ENCODE measurements at places on chromosomes 16 and 17.

DNA sequence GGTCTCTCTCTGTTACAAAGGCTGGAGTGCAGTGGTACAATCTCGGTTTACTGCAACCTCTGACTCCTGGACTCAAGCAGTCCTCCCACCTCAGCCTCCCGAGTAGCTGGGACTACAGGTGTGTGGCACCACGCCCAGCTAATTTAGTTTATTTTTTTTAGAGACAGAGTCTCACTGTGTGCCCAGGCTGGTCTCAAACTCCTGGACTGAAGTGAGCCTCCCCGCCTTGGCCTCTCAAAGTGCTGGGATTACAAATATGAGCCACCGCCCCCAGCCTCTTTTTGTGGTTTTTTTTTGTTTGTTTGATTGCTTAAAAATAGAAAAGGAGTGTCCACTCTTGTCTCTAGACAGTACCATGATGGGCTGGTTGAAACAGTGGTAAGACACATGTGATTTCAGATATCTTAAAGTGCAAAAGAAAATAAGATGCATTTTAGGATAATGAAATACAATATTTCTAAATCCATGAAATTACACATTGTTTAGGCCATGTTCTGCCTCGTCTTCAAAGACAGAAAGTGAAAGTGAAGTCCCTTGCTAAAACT, 27.4 kb downstream of the KIAA0513 start:
- no peak for DNase-seq

- DNase-seq = no peak
Observed at GRCh38 chr17:74043976-74044375, 159.5 kb upstream of the RPL38 start.

GRCh38 chr17:81455387-81455786, 57.2 kb downstream of the ACTG1 start:
- DNase-seq = no peak

GRCh38 chr16:86165479-86165878, 266.5 kb downstream of the IRF8 start:
- DNase-seq = no peak

DNA sequence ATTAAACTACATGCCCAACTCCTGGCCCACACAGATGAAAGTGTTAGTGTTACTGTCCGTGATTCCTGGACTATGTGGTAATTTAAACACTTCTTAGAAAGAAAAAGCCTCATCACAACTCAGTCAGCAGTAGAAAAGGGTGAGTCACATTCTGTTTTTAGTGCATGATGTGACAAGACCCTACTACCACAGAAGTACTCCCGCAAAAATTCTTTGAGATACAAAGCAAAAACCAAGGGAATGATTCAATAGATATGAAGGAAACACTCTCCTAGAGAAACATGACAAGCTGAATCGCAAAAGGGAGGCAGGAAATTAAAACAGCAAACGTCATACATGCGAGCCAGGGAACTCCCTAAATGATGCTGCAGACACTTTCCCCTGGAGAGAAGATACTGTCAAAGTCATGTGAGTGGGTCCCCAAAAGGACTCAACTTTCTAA, 14.4 kb downstream of the SNN start:
- no peak for DNase-seq

GRCh38 chr17:8935191-8935590, 30.3 kb downstream of the PIK3R5 start:
- no peak for DNase-seq

DNA sequence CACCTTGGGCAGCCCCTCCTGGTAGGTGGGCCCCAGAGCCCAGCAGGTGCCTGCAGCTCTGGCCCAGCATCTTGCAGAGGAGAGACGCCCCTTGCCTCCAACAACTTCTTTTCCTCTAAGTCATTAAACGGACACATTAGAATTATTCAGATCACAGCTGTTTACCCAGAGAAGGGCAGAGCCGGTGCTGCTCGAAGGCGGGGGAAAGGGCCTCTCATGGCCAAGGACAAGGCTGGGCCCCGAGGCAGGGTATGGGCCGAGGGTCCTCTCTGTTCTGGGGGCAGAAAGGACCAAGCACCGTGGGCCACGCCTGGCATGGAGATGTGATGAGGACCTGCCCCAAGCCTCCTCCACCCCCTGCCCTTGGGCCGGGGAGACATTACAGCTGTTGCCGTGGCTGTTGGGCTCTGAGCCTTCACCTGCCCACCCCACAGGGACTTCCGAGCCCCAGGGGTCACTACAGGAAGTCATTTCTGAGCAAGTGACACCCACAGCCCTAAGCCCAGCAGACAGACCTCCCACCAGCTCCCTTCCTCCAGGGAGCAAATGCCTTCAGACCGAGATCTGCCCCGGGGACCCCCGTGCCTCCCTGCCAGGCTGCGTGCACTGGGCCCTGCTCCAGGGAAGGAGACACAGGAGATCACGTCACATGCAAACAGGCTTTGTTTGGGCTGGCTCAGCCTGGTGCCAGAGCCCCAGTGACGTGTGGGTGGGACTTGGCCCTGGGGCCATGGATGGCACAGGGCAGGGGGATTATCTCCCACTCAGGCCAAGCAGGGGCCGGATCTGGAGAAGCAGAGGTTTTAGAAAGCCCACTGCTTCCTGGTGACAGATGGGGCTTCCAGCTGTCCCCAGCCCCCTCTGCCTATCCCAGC, 699 bp upstream of the PVALEF start:
- no peak for DNase-seq

GRCh38 chr16:67517661-67518423, 10.8 kb upstream of the RIPOR1 start:
- DNase-seq = no peak

- no peak for DNase-seq
Observed at GRCh38 chr17:14306596-14306995, 5.7 kb downstream of the HS3ST3B1 start.

DNA sequence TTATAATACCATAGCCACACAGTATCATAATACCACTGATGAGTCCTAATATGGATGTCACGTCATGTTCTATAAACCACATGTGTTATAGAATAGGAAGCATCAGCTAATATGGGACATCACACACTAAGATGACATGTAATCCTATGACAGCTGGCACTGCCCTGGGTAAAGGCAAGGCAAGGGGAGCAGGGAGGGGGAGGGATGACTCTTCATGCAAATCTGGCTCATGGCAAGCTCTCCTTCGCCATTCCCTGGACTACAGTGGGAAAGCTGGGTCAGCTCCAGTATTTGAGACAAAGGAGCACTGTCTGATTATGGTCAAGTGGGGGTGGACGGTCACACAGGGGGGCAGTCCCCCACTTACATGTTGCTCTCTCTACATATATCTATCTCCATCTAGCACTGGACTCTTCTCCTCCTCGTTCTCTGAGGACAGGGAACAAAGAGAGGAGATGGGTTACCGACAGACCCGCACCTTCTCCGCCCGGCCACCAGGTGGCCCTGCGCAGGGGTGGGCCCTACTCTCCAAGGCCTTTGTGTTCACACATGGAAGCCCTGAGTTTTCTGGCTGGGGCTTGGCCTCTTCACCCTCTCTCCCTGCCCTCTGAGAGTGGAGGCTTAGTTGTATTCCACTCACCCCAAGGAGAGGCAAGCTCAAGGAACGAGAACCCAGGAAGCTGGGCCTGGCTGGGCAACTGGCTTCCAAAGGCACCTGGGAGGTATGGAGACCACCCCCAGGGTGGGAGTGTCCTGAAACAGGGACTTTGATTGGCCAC, 23.4 kb upstream of the MPO start:
- DNase-seq = peak; percentile 47

GRCh38 chr16:23527961-23528643, 17.8 kb upstream of the GGA2 start:
- DNase-seq = no peak

DNA sequence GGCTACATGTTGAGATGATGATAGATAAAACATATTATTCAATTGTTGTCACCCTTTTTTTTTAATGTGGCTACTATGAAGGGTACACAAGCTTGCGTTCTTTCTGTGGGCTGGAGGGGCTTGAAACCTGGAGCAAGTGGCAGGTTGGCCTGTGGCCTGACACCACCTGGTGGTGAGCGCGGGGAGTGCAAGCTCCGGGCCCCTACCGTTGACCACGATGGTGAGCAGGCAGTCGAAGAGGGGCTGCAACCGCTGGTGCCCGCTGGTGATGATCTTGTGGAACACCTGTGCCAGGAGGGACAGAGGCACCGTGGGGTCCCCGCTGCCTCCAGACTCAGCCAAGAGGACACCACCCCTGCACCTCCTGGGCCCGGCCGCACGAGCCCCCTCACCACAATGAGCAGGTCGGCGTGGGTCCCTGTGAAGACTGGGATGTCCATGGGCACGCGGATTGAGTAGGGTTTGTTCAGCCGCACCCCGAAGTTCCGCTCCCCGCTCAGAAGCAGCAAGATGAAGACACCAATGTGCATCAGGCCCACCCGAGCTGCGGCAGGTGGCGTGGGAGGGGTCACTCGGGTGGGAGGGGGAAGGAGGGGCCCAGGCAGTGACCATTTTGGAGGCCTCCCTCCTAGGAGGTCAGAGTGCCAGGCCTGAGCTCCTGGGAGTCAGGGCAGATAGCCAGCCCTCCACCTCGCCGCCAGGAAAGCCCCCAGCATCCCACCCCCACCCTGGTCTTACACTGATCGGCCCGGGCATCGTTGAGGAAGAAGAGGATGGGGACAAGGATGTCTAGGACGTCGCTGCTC, 14.4 kb downstream of the HID1 start:
- DNase-seq = peak; percentile 75

DNA sequence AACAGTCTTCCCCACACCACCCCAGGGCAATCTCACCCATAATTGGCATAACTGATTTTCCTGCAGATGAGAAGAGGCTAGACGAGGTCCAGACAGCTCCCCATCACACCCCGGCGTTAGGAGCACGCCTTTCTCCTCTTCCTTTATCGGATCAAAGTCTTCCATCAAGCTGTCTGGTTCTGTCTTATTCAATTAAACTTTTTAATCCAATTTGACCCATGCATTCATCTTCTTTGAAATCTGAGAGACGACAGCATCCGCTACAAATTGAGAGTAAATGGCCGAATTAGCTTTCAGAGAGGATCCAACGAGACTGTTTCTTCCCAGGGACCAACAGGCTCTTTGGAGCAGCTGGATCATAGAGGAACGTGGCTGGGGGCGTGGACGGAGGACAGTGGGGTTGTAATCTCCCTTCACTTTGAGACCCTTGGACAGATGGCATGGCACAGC, 44.4 kb upstream of the GPRC5B start:
- DNase-seq = no peak

DNA sequence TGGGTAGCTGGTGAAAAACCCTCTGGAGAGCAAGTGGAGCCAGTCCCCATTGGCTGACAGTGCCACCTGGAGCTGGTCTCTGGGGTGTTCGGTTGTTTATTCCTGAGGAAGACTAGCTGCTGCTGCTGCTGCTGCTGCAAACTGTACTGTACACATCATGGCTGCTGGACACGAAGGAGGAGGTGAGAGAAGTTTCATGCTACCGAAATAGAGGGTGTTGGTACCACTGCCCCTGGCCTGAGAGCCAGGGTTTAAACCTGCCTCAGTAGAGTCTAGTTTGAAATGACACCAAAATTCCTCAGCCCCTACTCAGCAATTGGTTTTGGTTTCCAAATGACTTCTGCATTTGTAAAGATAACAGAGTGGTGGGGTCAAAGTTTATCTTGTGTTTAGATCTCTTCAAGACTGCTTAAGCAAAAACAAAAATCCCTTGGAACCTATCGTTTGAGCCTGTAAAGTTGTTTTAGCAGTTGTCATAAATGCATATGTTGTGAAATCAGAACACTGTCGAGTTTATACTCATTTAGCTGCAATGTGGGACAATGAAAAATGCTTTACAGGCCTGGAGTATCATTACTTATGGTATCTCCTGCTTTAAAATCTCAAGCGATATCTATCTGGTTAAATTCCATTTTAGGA, 40.8 kb downstream of the CYB5B start:
- no peak for DNase-seq

- no peak for DNase-seq
Observed at GRCh38 chr16:17368951-17369350, 101.8 kb downstream of the XYLT1 start.

DNA sequence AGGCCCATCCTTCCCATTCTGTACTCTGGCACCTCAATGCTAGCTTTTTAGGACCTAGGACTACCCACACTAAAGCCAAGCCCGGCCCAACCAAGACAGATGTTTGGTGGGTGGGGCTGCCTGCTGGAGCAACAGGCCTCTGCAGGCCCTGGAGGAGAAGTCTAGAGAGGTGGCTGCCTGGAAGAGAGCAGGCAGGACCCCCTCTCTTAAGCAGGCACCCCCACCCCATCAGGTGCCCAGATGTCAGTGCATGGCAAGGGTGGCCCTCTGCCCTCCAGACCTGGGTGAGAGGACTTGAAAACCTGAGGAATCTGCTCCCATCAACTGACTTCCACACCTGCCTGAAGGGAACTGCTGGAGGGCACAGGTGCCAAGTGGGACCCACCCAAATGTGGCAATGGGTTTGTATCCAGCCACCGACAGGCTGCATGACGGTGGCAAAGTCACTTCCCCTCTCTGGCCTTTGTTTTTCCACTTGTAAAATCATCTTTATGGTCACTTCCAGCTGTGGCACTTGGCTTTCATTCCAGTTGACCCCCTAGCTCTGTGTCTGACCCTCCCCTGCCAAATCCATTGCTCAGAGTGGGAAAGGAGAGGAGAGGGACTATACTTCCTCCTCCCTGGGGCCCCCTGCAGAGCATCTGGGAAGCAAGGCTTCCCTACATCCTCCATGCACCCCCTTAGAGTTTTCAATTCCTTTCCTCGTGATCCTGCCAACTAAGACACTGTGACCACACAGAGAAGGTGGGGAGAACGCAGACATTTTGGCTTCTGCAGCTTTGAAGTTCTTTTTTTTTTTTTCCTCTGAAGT, 1.7 kb upstream of the STAT5A start:
- DNase-seq = peak; percentile 16

GRCh38 chr17:17021194-17021863, 20.9 kb upstream of the MPRIP start:
- DNase-seq = no peak

DNA sequence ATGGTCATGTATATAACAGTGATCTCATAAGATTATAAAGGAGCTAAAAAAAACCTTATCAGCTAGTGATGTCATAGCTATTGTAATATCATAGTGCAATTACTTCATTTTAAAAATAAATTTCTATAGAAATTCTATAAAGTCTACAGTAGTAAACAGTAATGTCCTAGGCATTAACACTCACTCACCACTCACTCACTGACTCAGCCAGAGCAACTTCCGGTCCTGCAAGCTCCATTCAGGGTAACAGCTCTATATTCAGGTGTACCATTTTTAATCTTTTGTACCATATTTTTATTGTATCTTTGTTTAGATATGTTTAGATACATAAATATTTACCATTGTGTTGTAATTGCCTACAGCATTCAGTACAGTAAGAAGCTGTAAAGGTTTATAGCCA, 524.4 kb upstream of the CDH5 start:
- no peak for DNase-seq

DNA sequence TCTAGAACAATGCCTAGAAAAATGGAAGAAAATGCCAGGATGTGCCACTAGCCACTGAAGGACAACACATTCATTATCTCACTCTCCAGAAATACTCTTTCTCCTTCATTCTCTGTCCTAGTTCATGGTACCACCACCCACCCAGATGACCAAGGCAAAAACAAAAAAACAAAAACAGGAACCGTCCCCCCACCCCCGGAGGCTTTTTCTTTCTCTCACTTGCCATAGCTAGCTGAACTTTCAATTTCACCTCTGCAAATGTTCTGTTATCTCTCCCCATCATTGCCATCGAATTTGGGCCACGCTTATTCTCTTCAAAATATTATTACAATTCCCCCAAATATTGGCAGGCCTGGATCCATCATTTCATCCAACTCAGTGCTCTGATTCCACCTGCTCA, 49.0 kb downstream of the SOX9 start:
- no peak for DNase-seq
